ENCODE measurements at places on chromosomes 3 and 15.

DNA sequence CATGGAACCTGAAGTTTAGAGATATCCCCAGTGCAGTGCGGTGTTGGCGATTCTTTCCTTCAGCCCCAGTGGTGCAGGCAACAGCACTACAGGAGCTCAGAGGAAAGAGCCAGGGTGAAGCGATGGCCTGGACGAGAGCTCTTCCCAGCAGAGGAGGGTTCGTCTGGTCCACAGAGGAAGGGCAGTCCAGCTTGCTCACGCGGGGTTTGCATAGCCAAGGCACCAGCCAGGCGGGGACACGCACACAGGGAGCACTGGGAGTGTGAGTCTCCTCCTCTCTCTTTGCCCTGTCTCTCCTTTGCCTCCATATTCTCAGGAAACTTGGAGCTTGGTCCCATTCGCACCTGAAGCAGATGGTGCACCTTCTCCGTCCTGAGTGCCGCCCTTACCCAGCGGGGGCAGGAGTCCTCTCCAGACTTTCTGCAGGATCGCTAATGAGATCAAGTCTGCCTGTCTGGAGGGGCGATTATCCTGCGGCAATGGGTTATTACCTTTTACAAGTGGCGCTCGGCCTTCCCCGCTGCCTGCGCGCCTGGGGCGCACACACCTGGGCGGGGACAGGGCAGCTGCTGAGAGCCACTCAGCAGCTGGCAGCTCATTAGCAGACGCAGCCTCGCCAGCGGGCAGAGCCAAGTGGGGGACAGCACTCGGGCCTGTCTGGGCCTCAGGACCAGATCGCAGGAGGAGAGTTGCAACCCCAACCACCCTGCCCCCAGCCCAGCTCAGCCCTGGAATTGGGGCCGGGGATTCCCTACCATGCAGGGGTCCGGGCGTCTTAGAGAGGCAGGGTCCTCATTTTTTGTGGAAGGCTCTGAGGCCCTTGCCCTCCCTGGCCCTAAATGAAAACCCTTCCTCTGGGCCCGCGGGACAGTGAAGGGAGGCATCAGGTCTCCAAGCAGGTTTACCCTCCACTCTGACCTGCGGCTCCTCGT, 119.0 kb upstream of the MEF2A start:
- DNase-seq, result no peak

GRCh38 chr3:25723802-25724201, 59.1 kb upstream of the TOP2B start:
- no peak for DNase-seq

- DNase-seq, result no peak
These were observed 18.2 kb upstream of the SACM1L start for GRCh38 chr3:45670991-45671390.

- DNase-seq, result no peak
These were observed 505 bp upstream of the WNT5A start for GRCh38 chr3:55487381-55488241.

DNA sequence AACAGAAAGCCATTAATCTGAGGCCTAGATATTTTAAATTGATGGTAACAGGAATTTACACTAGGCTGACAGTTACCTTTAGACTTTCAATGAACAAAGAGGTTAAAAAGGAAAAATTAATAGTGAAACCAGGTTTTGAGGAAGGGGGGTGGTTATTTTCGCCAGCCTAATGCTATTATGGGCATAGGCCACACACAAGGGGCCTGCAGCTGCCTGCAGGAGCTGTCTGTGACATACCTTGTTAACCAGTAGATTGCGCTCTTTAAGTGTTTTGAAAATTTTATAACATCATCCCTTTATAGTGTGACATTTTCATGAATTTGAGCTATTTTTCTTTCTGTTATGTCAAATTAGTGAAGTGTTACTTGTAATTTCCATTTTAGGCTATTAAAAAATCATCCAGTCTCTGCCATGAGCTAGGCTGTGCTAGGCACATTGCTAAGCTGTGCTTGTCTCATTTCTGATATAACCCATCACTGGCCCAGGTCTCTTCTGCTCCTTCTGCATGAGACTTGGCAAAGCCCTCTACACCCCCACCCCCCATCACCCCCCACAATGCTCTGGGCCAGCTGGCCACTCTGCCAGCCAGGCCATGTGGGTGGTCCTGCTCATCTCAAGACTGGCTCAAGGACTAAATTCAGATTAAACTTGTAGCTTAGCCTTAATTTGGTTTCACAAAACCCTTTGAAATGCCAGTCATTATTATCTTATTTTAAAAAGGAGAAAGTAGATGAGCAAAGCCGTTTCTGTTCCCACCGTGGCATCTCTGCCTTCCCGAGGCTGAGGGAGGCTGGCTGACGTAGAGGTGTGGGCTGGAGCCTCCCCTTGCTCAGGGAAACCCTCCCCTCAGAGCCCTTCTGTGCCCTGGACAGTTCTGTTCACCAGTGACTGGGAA, 48.4 kb upstream of the SEC22A start:
- DNase-seq, result no peak

GRCh38 chr3:65689436-65689835, 349.3 kb downstream of the MAGI1 start:
- no peak for DNase-seq

Measured in stimulated activated CD4-positive, alpha-beta T cell treated with anti-CD3 and anti-CD28 coated beads, Interleukin-1b, Interleukin-23, amount 100 ng/mL, for 48 hours (primary cell).